Stimulated activated CD4-positive, alpha-beta T cell treated with anti-CD3 and anti-CD28 coated beads, Interleukin-2, amount 100 ng/mL, for 4 hours (primary cell): ENCODE measurements at places on chromosomes 4 and X.

DNA sequence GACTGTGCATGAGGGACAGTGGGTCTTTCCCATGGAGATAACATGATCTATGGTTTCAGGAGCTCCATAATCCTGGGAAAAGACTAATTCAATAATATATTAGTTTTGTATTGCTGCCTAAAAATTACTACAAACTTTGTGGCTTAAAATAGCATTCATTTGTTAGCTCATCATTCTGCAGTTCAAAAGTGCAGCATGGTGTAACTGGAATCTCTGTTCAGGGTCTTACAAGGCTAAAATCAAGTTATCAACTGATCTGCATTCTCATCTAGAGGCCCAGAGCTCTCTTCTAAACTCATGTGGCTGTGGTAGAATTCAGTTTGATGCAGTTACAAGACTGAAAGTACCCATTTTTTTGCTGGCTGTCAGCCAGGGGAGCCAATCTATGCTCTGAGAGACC, 66.7 kb downstream of the LHFPL1 start:
- no peak for DNase-seq

DNA sequence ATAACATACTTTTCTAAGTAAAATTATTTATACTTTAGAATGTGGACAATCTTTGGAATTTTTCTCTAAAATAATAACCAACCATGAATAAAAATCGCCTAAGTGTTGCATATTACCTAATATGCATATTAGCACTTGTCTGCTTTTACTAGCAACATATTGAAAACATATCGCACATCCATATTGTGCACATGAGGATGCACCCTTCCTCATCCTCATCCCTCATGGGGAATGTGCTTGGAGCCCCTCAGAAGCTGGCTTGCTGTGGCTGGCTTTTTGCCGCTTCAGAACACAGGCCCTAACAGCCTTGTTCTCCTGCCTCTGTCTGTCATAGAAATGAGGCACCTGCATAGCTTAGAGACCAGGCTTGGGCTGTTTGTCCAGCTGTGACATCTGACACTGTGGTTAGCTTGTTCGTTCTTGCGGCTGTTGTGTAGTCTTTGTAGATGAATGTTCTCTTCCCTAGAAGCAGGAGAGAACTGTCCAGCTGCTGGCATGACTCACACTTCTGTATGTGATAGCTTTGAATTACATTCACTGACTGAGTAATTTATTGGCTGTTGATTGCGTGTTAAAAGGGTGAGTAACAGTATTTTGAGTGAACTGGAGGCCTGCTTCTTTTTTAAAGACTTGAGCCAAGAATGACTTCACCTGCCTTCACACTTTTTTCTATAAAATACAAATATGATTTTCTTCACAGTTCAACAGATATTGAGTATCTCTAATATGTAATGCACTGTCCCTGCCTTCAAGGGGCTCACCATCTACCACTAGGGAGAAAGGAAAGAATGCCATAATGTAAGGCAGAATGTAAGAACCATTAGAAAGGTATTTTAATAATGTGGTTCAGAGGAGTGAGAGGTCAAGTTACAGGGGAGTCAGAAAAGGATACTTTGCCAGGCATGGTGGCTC, 81.9 kb downstream of the HMGB2 start:
- no peak for DNase-seq

- DNase-seq = no peak
Observed at GRCh38 chr4:57689693-57690205, 579.6 kb upstream of the IGFBP7 start.

DNA sequence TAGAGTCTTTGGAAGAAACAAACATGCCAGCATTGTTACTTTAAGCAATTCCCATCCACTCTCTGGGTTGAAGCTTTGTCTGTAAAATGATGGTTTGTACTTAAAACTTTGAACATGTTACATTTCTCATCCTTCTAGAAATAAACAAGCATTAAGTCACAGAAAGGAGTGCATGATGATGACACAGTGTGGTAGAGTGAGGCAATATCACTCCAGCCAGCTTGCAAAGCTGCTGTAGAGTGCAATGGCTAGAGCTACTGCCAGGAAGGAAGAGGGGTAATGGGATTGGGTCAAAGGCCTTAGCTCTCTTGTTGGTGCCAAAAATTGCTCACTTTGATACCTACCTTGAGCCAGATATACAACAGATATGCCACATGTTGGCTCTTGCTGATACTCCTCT, 12.3 kb upstream of the ENOX2 start:
- no peak for DNase-seq

DNA sequence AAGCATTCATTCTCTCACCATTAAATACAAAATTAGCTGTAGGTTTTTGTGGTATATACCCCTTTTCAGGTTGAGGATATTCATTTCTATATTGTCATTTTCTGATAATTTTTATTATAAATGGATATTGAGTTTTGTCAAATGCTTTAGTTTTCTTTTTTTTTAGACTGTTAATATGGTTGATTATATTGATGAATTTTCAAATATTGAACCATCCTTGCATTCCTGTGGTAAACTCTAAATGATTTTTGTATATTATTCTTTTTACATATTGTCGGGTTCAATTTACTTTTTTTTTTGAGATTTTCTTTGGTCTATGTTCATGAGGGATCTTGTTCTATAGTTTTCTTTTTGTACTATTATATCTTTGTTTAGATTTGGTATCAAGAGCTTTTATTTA, 165.1 kb downstream of the GPAT3 start:
- no peak for DNase-seq

DNA sequence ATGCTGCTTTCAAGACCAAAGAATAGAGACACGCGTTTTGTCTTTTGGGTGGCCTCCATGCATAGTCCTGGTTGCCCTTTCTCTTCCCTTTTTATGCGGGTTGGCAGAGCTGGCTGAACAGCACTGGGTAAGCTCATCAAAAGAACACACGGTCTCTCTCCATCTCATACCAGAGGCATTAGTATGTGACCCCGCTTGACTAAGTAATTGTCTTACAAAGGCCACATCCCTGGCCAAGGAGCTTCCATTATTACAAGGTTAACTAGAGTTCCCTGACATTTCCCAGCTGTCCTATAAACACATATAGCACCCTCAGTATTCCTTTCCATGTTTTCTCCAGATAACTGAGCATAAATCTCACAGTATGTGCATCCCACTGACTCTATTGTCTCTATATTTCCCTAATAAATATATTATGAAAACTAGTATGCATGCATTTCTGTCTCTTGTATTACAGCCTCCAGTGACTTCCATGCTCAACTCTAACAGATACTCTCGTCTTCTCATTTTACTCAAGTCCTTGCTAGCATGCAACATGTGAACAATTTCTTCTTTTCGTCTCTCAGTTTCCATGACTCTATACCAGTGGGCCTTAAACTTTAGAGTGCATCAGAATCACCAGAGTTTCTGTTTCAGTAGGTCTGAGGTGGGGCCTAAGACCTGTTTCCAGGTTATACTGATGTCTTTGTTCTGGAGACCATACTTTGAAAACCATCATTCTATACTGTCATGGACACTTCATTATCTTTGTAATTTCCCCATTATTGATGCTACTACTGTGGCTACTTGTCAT, 247.7 kb upstream of the ARSJ start:
- no peak for DNase-seq

GRCh38 chr4:95093460-95093859, 335.7 kb downstream of the BMPR1B start:
- no peak for DNase-seq

- no peak for DNase-seq
Observed at GRCh38 chr4:114807759-114808404, 209.3 kb downstream of the UGT8 start.

GRCh38 chrX:10089378-10089795, 67.4 kb upstream of the CLCN4 start:
- DNase-seq = no peak

- peak; percentile 14 for DNase-seq
Observed at GRCh38 chr4:114598191-114599121, at the start of gene UGT8. Gene UGT8, plus strand, starts transcription at chr4:114598807. Its CDS starts 24,074 bp downstream, at chr4:114622881.

- DNase-seq = no peak
Observed at GRCh38 chr4:53651156-53651735, 60.0 kb upstream of the LNX1 start.

DNA sequence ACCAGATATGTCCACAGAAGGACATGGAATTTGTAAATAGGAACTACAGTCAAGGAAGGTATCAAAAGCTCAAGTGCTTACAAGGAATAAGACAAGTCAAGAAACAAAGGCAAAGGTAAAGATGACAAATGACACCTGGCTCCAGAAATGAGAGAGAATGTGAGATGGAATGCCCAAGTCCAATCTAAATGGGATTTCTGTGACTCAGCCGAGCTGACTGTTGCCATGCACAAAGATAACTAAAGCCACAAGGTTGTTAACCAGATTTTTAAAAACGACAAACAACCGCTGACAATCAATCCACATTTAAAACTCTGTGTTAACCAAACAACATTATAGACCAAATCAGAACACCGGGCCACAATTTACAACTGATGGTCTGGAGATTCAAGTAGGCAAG, 1.1 kb downstream of the NFXL1 start:
- DNase-seq = no peak

GRCh38 chr4:67575232-67576058, 16.9 kb downstream of the STAP1 start:
- DNase-seq = no peak

GRCh38 chrX:131066237-131066636, 8.1 kb downstream of the ARHGAP36 start:
- DNase-seq = no peak

DNA sequence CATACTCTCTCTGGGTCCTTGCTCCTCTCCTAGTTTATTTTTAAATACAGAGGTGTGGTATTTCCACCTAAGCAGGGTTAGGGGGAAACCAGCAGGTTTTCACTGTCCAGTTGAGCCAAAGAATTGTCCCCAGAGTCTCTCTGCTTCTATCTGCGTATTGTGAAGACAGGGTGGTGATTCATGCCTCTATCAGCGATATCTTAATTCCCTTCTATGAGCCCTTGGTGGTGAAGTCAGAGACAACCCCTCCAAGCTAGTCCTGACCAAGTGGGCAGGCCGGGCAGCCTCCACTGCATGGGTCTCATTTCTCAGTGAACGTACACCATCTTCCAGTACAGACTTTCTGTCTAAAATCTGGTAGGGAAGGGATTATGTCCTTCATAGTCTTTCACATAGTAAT, 100.5 kb upstream of the GPR34 start:
- DNase-seq = no peak

- DNase-seq = no peak
Observed at GRCh38 chr4:94304365-94304971, 38.2 kb downstream of the HPGDS start.

DNA sequence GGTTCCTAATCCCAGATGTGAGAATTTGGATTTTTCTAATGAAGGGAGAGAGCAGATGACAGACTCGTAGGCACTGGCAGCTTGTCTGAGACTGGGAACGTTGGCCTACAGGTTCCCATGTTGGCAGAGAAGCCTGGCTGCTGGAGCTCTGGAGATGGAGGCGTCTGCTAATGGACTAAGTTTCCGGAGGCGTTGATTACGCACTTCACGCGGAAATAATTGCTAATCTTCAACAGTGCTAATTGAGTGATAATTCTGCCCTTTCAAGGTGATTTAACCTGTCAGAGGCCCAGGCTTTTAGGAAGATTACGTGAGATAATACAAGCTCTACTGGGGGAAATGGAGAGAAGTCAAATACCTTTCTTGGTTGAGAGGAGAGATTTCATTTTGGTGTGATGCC, 77.4 kb downstream of the PSAPL1 start:
- no peak for DNase-seq

GRCh38 chrX:136646602-136647239, 1.2 kb upstream of the CD40LG start:
- peak; percentile 59 for DNase-seq

- no peak for DNase-seq
Observed at GRCh38 chr4:141132072-141132708, 1.1 kb downstream of the RNF150 start.

DNA sequence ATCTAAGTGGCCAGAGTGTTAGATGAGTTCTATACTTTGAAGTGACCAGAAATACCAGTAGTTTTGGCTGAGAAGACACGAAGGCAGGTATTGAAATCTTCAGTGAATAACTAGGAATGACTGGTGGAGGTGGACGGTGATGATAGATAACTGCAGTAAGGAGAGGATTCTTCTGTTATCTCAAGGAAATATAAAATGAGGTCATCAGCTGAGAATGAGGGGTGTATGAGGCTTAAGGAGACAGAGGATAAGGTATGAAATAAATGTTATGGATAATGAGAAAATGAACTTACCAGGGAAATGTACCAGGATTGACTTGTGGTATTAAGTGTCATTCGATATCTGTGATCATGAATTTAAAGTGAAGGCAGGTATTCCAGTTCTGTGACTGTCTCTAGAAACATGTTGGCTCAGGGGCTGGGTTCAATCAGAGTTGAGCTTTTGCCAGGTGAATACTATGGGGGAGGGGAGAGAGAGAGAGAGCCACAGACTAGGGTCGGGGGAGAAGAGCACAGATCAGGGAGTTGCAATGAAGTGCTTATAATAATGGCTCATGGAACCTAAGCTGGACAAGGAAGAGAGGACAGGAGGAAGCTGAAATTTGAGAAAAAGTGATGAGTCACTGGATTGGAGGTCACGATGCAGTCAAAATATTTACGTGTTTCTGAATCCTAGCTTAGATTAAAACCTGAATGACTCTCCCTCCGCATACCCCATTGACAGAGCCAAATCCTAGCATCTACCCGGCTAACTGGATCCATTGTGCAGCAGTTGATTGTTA, 37.5 kb upstream of the BRS3 start:
- no peak for DNase-seq

- DNase-seq = no peak
Observed at GRCh38 chrX:16039363-16039762, 84.0 kb upstream of the GRPR start.

GRCh38 chr4:169250796-169251195, 20.0 kb downstream of the SH3RF1 start:
- no peak for DNase-seq

GRCh38 chrX:109350551-109350950, 131.3 kb downstream of the GUCY2F start:
- DNase-seq = no peak

DNA sequence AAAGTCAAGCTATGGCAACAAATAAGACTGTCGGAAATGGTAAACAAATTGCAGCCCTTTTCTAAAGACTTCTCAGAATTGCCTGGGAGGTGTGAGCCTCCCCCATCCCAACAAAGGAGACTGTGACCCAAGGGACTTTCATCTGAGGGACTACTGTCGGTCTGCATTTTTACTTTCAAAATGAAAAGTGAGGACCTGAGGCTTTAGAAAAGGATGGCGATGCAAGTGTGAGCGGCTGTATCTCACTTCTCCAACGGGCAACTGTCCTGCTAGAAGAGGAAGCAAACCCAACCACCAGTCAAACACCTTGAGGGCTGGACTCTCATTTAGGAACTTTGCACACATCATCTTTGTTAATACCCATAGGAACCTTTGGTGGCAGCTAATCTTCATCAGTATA, 62.6 kb upstream of the CLNK start:
- DNase-seq = no peak

GRCh38 chr4:5079581-5079980, 28.3 kb downstream of the STK32B start:
- DNase-seq = no peak

DNA sequence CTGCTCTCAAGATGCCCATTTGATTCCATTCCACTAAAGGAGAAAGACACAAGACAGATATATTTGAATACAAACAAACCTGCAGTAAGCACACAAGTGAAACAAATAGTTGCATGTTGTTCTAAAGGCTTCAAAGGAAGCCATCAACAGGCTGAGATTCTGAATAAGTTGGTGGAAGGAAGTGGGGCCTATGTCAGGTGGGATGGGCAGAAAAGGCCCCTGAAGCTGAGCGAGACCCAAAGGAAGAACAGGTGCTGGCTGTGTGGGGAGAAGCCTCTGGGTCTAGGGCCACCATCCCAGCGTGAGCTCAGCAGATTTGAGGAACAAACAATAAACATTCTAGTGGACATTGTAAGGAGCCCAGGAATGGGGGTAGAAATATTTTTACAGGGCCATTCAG, 82.4 kb upstream of the PLAC8 start:
- DNase-seq = no peak
